ENCODE measurements at places on chromosomes 1 and 21.

- DNase-seq = no peak
These were observed 1114.2 kb downstream of the PLA2G4A start for GRCh38 chr1:187942986-187943385.

GRCh38 chr1:152968248-152968647, 2.2 kb upstream of the SPRR4 start:
- DNase-seq = no peak

DNA sequence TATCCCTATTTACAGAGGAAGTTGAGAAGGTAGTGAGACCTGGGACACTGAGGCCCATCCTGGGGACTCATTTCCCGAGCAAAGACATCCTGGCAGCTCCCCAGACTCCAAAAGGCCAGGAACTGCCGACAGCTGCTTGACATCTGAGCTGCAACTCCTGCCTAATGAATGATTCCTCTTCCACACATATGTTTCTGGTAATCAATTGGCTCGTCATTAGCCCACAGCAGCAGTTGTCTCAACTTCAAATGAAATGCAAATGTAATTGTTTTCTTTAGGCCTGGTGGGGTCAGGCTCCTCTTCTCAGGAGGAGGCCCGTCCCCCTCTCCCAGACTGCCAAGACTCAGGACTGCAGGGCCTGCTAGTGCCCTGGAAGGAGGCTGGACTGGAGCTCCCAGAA, 61.8 kb upstream of the DISP3 start:
- no peak for DNase-seq

- no peak for DNase-seq
These were observed 32.0 kb upstream of the BTG2 start for GRCh38 chr1:203273206-203273868.

DNA sequence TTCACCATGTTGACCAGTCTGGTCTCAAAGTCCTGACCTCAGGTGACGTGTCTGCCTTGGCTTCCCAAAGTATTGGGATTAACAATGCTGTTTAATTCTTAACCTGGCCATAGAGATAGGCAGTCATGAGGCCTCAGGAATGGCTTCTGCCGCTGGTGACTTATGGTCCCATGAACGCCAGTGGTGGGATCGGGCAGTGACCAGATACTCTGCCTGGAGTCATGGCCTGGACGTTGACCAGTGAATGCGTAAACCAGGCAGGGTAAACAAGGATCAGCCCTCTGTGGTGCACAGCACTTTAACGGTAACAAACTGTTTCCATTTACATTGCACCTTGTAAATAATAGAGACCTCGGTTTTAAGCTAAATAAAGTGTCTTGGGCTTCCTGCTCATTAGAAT, 23.0 kb downstream of the MTARC1 start:
- no peak for DNase-seq

GRCh38 chr1:216894494-216894893, 171.3 kb upstream of the ESRRG start:
- no peak for DNase-seq

Measured in SIG-M5 (cell line).